ENCODE measurements at places on chromosomes 2 and 18.

GRCh38 chr2:46032161-46032813, 264.9 kb upstream of the EPAS1 start:
- DNase-seq: no peak

DNA sequence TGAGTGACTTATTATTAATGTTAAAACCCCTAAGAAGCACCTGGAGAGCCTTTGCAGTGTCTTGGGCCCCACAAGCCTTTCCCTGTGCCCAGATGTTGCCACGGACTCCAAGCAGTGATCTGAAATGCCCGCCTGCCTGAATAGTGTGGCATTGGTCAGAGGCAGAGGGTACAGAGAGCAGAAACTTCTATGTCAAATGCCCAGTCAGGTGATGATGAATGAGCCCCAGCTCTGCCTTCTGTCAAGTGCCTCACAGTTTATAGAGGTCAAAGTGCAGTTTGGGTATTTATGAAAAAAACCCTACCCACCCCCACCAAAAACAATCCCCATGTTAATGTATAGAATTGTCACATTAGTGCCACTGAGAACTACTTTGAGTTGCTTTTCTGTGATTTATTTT, 170.0 kb upstream of the SIX3 start:
- no peak for DNase-seq

DNA sequence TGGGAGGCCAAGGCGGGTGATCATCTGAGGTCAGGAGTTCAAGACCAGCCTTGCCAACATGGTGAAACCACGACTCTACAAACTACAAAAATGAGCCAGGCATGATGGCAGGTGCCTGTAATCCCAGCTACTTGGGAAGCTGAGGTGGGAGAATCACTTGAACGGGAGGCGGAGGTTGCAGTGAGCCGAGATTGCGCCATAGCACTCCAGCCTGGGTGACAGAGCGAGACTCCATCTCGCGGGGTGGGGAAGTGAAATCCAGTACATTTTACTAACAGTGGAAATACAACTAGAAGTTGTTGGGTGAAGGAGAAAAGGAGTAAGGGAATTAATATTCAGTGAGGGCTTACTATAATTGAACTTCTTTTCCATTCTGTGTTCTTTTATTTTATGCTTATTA, 13.2 kb upstream of the ENOSF1 start:
- no peak for DNase-seq

- DNase-seq: no peak
Measured at GRCh38 chr2:111061191-111061590, 59.5 kb upstream of the BCL2L11 start.

DNA sequence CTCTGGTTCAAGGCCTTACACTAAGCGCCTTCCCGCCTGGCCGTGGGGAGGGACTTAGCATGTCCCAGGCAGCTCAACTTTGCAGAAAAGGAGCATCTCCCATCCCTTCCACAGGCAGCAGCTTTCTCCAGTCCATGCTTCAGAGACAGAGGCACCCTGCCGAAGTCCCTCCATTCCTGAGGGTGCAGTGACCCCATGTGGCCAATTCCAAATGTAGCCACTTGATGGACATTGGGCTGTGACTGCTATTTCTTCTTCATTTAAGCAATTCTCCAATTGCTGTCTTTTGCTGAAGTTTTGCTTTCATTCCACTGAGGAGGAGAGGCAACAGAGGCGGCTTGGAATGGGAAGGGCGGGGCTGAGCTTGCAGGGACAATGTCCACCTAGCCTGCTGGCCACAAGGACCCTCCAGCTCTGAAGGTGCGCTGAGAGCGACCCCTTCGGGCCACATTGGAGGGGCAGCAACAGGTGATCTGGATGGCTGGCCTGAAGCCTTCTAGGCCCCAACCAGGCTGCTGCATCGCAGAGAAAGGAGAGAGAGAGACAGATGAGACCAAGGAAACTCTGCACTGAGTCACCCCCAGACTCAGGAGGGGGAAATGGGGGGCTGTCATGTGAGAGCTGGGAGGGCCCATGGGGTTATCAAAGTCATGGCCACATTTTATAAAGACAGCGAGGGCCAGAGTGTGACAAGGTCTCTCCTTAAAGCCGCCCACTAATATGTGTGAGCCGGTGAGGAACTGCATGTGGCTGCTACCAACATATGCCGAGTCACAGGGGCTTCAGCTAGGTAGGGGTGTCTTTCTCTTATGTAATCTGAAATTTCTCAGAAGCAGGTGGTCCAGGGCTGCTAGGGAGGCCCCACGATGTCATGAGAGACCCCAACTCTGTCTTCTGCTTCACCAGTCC, 61.3 kb downstream of the LONRF2 start:
- DNase-seq: peak; percentile 55

- no peak for DNase-seq
Measured at GRCh38 chr2:55391155-55391554, 28.5 kb downstream of the CCDC88A start.

GRCh38 chr2:27313882-27314645, 5.8 kb upstream of the UCN start:
- DNase-seq: no peak

- no peak for DNase-seq
Measured at GRCh38 chr2:85213901-85214512, 80.8 kb downstream of the TCF7L1 start.

- no peak for DNase-seq
Measured at GRCh38 chr2:223601932-223602666, at the start of gene SCG2. TSS of gene SCG2 (minus strand) at chr2:223602361. CDS start at chr2:223599282, 3,079 bp downstream.

GRCh38 chr2:64328415-64328722, 125.6 kb upstream of the LGALSL start:
- no peak for DNase-seq

- DNase-seq: no peak
Measured at GRCh38 chr2:28134857-28135256, 244.3 kb downstream of the BABAM2 start.

GRCh38 chr2:236859908-236860307, 225.8 kb upstream of the COPS8 start:
- DNase-seq: no peak

GRCh38 chr18:2914881-2915240, 68.1 kb downstream of the EMILIN2 start:
- DNase-seq: no peak

DNA sequence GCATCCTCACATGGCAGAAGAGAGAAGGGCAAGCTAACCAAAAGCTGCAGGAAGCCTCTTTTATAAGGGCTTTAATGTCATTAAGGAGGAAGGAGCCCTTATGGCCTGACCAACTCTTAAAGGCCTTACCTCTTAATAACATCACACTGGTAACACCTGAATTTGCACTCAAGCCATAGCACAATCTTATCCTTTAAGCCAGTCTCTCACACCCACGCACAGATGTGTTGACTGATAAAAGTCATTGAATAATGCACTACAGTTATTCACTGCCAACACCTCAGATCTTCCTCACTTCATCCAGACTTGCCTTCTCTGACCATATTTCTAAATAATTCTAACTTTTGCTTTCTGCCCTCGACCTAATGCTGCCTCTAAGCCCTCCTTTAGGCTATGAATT, 516.8 kb downstream of the ADCYAP1 start:
- DNase-seq: no peak

DNA sequence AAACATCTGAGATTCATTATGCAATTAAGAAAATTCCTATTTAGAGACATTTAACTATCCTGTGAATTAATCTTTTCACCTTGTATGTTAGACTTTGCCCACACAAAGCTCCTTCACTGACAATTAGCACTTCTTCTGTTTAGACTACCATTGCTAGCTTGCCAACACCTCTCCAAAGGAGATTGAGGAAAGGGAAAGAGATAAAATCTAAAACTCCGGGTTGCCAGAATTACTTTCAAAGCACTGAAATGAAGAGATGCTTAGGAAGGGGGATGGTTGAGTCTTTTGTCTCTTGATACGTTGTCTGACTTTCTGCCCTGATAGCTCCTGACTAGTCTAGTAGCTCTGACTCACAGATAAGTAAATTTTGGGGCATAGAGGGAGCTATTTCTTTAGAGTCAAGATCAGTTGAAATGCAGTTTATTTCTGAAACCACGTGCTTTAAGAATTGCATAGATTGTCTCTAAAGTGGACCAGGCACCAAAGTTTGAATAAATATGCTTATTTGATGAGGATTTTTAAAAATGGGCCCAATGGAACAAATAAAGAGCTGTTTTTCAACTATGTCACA, 74.1 kb upstream of the DSEL start:
- no peak for DNase-seq

DNA sequence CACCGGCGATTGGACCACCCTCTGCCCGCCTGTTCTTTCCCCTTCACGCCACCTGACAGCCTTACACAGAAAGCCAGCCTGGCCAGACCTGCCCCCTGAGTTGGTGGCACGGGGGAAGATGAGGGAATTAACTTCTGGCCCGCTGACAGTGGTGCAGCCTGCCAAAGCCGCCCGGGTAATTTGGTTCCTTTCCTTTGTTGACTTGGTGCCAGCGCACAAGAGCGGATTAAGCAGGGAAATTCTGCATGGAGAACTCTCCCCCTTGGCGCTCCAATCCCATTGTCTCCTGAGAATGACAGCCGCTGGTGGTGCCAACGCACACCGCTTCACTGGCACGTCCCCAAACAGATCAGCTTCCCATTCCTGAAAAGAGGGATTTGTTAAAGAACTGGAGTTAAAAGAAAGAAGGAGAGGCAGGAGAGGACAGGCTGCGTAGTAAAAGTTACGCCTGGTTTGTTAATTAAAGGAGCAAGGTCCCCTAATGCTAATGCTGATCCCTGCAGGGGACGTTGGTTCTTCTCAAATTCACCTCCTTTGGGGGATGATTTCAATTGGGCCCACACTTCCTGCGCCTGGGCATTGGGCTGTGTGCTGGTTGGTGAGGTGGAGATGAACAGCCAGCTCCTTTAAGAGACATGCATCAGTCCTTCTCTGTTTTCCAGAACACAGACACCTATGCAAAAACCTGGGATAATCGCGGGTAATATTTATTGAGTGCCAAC, 286.8 kb downstream of the MYCN start:
- no peak for DNase-seq

- no peak for DNase-seq
Measured at GRCh38 chr2:42920446-42921146, 128.2 kb upstream of the HAAO start.

- no peak for DNase-seq
Measured at GRCh38 chr2:8641301-8641965, 40.4 kb upstream of the ID2 start.

DNA sequence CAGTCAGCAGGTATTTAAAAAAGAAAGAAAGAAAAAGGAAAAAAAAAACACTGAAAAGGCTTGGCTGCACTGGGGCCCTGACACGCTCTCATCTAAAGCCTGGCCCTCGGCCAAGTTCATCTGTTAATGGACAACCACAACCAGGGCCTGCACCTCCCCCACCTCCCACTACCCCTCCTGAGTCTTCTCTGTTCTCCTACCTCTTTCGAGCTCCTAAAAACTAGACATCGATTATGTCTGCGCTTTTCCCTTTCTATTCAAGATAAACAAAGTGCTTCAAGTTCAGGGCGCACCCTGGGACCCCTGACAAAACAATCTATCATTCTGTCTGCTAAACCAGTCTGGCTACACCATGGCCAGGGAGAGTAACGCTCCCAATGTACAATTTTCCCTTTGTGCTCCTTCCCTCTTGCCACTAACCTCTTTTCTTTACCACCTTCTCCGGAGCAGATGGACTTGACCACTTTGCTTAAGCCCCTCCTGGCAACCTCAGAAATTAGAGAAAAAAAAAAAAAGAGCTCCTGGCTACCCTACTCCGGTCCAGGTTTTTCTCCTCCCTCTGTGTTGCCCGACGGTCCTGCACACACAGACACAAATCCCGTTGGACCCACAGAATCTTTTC, 22.7 kb downstream of the BCL11A start:
- DNase-seq: no peak

- peak; percentile 12 for DNase-seq
Measured at GRCh38 chr2:223566396-223566795, 35.8 kb downstream of the SCG2 start.

GRCh38 chr2:231604101-231604684, 11.5 kb downstream of the TEX44 start:
- DNase-seq: no peak

DNA sequence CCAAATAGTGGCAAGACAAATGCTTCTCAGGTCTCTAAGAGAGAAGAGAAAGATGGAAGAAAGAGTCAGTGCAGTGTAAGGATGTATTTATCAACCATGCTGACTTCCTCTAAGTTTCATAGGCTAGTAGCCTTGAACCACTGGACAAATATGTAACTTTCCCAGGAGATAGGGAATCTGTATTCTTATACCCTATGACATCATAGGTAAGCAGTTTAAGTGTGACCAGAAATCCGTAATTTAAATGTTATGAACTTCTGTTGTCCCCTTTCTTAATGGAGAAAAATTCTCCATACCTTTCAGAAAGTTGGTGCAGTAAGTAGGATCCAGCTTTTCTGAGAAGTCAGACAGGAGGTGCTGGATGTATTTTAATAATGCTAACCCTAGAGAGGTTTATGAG, 256.2 kb downstream of the LNPK start:
- no peak for DNase-seq

- no peak for DNase-seq
Measured at GRCh38 chr2:9280224-9280623, 73.6 kb downstream of the ASAP2 start.

GRCh38 chr2:220893411-220893810, 678.7 kb downstream of the EPHA4 start:
- DNase-seq: no peak

GRCh38 chr2:186746584-186746983, 52.7 kb downstream of the FAM171B start:
- no peak for DNase-seq

All from HS-27A (cell line).